Effector CD8-positive, alpha-beta T cell (primary cell): ENCODE measurements at places on chromosomes 16 and 17.

- DNase-seq = no peak
Measured at GRCh38 chr17:28871056-28871579, 16.3 kb downstream of the ERAL1 start.

DNA sequence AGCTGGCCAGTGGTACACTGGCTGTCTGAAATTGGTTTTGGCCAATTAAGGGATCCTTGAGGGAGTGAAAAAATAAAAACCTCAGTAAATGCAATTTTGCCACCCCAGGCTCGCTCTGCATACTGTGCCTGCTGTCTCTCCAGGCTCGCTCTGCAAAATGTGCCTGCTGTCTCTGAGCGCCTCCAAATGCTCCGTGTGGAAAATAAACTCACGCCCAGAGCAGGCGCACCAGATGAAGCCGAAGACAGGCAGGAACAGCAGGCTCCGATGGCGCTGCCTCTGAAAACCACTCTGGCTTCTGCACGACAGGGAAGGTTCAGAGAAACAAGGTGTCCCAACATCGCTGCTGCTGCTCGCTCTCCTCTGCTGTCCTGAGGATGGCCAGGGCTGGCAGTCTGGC, 29.1 kb downstream of the SNN start:
- DNase-seq = no peak

DNA sequence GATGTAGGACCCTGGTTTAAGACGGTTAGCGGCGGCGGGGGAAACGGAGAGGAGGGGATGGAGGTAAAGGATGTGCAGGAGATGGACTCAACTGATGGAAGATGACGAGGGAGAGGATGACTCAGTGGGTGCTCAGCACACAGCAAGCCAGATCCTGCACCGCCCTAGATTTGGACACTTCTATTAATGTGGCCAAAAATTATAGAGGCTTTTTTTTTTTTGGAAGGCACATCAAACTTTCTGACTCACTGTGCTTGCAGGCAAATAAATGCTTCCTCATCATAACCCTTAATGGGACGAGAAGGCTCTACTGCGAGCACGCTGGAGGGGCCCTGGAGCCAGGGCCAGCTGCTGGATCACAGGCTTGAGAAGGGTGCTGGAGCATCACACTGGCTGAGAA, 36.0 kb downstream of the RTN4RL1 start:
- DNase-seq = no peak

GRCh38 chr16:47728205-47728604, 267.1 kb downstream of the PHKB start:
- DNase-seq = no peak

DNA sequence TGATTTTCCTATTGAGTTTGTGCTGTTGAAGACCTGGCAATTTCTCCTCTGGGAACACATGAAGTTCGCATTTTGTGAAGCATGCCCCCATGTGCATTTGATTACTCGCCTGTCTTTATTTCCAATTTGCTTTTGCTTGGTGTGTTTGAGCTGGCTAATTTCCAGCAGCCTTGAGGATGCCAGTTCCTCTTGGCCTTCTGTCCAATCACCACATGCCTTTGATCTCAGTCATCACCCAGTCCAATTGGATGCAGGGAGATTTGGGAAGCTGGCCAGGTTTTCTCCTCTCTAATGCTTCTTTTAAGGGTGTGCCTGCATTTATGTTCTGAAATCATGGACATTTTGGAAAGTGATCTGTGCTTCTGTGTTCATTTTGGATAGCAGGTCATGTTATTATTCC, 3.8 kb upstream of the TMEM100 start:
- no peak for DNase-seq

GRCh38 chr16:24778671-24779070, 49.2 kb downstream of the TNRC6A start:
- DNase-seq = no peak

GRCh38 chr16:30934827-30935557, 11.6 kb downstream of the FBXL19 start:
- no peak for DNase-seq

GRCh38 chr17:77315551-77316190, 174.9 kb downstream of the SEC14L1 start:
- no peak for DNase-seq

DNA sequence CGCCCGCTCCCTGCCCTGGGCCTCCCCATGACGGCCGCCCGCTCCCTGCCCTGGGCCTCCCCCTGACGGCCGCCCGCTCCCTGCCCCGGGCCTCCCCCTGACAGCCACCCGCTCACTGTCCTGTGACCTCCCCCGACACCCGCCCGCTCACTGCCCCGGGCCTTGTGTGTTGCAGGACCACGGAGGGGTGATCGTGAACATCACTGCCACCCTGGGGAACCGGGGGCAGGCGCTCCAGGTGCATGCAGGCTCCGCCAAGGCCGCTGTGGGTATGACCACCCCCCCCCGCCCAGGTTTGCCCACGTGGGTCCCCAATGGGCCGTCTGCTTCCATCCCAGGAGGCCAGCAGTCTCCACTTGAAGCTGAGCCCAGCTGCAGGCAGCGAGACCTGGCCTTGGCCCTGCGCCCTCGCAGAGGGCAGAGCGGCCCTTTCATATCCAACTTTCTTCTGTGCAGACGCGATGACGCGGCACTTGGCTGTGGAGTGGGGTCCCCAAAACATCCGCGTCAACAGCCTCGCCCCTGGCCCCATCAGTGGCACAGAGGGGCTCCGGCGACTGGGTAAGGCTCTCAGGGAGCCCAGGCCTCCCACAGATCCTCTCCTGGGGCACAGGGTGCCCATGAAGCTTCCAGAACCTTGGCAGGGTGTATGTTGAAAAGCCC, 9.0 kb downstream of the DECR2 start:
- DNase-seq = no peak

- no peak for DNase-seq
Measured at GRCh38 chr17:75668489-75668888, 1.4 kb downstream of the SAP30BP start.

- no peak for DNase-seq
Measured at GRCh38 chr17:68768804-68769203, 167.6 kb upstream of the FAM20A start.

GRCh38 chr16:88817785-88818574, 6.3 kb upstream of the APRT start:
- no peak for DNase-seq

DNA sequence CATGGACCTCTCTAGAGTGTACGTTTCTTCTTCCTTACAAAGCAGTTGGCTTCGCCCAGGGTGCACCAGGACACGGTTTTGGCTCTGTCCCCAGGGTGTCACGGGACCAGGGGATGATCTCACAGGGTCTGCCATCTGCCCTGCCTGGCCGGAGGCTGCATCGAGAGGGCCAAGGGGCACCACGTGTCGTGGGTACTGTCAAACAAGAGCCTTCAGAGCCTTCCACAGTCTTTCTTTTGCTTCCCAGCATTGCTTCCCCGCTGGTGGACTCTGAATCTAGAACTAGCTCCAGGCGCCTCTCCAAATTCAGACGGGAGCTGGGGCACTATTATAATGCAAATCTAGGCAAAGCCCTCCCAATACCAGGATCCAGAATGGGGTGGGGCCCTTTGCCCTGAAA, 47.9 kb downstream of the MAPT start:
- DNase-seq = no peak

DNA sequence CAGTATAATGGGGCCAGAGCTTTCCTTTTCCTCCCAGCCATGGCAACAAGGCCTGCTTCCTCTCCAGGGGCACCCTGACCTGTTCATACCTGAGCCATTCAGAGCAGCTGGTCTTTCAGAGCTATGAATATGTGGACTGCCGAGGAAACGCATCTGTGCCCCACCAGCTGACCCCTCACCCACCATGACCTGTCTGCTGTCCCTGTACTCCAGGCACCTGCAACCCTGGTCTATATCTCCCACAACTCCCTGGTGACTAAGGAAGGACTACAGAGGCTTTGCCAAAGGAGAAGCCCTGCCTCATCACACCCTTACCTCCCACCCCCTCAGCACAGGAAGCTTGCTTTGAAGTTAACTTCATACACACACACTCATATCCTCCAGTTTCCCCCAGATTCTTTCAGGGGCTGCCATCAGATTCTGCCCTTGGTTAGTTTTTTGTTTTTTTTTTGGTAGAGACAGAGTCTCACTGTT, 6.0 kb downstream of the TMEM106A start:
- DNase-seq = no peak

- no peak for DNase-seq
Measured at GRCh38 chr17:7396147-7396546, 1.8 kb upstream of the PLSCR3 start.

DNA sequence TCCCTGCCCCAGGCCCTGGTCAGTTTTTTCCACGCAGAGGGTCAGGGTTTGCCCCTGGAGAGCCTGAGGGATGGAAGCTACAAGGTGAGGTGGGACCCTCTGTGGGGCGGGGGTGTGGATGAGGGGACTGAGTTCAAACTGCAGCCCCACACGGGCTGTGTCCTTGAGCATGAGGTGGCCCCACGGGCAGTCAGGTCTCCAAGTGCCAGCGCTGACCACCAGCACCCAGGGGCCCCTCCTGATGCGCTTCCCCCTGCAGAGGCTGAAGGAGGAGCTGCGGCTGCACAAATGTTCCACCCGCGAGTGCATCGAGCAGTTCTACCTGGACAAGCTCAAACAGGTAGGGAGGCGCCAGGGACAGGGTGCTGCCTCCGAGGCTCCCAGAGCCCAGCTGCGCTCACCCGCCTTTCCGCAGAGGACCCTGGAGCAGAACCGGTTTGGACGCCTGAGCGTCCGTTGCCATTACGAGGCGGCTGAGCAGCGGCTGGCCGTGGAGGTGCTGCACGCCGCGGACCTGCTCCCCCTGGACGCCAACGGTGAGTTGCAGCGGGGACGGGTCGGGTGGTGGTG, 4.3 kb downstream of the TSR3 start:
- DNase-seq = no peak

- DNase-seq = no peak
Measured at GRCh38 chr16:10921536-10922327, 20.5 kb downstream of the DEXI start.

DNA sequence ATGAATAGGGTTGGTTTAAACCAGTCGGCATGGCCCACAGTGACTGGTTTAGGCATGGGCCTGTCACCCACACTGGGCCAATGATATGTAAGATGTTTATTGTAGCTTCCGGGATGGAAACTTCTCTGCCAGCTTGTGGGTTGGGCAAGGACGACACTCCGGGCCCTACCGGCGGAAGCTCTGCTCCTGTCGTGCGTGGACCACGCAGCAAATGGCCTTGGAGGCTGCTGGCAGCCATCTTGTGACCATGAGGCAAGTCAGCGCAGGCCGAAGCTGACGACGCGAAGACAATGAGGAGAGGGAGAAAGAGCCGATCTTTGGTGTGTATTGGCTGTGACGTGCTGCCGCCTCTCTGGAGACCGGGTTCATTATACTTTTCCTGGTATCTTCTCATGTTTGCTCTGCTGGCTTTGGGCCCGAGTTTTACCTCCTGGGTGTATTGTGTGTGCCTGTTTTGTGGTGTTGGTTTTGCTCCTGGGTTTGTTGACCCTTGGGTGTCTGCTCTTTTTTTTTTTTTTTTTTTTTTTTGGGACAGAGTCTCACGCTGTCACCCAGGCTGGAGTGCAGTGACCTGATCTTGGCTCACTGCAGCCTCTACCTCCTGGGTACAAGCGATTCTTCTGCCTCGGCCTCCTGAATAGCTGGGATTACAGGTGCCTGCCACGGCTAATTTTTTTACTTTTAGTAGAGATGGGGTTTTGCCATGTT, 15.4 kb downstream of the SLC25A10 start:
- no peak for DNase-seq

DNA sequence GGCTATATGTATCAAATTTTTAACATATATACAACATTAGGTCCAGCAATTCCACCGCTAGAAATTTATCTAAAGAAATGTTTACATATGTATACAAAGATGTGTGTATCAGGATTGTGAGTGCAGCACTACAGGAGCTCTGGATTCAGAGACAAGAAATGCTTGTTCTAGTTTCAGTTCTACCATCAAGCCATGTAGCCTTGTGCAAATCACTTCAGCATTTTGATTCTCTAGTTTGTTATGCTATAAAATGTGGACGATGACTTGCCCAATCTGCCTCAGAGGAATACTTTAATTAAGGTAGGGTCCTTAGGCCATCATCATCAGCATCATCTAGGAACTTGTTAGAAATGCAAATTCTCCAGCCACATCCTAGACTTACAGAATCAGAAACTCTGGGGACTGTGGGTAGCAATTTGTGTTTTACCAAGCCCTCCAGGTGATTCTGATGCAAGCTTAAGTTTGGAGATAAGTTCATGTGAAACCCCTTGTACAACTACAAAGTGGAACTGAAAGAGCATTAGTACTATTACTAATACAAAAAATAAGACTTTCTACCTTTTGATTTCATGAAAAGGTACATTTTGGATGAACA, 131.2 kb upstream of the CORO6 start:
- no peak for DNase-seq

DNA sequence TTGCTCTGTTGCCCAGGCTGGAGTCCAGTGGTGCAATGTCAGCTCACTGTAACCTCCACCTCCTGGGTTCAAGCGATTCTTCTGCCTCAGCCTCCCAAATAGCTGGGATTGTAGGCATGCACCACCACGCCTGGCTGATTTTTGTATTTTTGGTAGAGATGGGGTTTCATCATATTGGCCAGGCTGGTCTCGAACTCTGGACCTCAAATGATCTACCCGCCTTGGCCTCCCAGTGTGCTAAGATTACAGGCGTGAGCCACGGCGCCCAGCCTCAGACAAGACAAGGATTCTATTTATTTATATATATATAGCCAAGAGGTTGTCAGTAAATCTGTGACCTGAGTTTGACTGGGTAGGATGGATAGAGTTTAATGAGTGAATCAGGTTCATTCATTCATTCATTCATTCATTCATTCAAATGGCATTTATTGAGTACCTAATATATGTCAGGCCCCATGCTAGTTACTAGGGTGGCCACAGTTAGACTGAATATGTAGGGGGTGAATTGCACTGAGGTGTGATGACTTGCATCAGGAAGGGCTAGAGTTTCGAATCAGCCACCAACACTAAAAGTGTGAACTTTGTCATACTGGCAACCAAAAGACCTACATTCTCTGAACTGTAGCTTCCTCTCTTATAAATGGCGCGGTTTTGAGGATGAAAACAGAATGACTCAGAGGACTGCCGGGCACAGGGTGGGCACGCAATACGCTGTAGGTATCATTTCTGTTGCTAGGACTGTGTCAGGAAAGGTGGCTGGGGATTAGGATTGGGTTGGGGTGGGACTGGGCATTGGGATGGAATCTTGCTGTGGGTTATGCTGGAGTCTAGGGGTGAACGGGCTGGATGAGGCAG, 37.8 kb downstream of the ITGAE start:
- no peak for DNase-seq

DNA sequence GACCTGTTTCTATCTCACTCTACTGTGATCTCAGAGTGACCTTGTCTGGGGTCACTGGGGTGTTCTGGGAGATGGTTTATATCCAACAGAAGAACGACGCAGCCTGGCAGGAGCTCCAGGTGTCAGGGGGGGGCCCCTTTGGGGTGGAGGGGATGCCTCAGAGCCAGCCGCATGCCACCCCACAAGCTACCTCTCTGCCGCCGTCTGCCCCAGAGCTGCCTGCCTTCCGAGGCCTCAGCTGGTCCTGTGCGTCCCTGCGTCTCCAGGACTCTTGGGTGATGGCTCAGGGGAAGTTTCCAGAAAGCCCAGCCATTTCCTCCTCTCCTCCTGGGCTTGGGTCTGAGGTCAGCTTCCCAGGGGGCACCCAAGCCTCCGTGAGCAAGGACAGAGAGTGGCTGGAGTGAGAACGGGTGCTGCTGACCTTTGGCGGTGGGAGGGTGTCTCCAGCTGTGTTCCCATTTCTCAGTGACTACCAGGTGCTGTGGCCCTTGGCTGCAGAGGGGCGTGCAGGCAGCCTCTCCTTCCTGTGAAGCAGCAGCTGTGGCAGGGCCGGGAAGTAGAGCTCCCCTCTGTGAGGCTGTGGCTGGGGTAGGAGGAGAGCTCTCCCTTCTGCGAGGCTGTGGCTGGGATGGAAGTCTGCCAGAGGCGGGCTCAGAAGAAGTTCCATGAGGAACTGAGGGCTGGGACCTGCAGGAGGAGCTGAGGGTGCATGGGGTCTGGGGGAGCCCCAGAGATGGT, 19.8 kb downstream of the JPH3 start:
- no peak for DNase-seq
